ENCODE measurements at places on chromosomes 5 and 9.

DNA sequence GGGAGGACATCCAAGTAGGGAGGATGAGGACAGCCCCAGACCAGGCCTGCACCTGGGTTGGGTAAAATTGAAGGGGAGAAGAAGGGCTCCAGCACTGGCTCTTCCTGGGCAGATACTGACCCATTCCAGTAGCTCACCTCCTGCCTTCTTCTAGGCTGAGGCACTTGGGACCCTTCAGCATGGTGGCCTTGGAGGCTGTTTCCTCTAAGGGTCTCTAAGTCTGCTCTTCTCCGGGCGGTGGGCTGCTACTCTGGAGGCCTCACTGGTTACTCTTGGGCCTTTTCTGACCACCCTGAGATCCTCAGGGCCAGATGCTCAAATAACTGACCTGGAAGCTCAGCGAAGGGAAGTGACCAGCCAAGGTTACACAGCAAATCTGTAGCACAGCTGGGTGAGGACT lies 2.8 kb upstream of the TIFAB start:
- no peak for DNase-seq

DNA sequence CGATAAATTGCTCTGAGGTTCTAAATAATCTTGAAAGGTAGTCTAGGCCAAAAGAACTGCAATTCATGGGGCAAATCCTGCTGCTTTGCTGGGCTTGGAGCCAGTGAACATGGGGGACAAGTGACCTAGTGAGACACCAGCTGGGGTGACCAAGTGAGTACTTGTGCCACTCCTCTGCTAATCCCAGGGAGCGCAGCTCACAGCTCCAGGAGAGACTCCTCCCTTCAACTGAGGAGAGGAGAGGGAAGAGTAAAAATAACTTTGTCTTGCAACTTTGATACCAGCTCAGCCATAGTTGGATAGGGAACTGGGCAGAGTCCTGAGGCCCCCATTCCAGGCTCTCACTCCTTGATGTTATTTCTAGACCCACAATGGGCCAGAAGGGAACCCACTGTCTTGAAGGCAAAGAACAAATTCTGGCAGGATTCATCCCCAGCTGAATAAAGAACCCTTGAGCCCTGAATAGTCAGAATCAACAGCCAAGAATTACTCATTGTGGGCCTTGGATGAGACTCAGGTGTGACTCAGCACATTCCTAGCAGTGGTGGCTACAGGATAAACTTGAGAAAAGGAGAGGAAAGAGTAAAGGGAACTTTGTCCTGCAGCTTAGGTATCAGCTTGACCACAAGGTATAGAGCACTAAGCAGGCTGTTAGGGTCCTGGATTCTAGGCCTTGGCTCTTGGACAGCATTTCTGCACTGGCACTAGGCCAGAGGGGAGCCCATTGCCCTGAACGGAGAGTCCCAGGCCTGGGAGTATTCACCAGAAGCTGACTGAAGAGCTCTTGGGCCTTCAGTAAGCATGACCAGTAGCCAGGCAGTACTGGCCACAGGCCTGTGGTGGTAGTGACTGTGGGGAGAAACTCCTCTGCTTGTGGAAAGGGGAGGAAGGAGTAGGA lies 288.3 kb upstream of the CDH18 start:
- DNase-seq: no peak

DNA sequence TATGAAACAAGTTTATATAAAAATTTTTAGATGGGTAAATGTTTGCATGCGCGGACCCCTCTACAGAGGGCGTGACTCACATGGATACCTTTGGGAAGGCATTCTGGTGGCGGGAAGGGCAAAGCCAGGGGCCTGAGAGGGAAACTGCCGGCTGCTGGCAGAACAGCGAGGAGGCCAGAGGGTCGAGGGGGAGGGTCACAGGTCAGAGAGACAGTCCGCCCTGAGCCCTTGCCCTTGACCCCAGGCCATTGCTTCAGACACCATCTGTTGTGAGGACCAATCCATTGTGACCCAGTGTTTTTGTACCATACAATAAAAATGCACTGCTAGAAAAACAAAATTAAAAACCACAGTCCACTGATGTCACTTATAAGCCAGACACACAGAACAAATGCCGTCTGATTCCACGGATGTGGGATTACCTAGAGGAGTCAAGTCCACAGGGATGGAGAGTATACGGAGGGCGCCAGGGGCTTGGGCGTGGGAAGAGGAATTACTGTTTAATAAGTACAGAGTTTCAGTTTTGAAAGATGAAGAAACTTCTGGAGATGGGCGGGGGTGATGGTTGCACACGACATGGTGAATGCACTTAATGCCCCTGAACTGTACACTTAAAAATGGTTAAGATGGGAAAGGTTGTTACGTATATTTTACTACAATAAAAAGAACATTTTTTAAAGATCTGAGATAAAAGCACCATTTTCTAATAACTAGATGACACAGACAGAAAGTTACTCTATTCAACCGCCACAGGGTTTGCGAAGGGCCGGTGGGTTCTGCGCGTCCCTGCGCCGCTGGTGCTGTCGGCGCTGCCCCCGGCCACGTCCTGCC lies 12.0 kb downstream of the BTNL9 start:
- DNase-seq: no peak

DNA sequence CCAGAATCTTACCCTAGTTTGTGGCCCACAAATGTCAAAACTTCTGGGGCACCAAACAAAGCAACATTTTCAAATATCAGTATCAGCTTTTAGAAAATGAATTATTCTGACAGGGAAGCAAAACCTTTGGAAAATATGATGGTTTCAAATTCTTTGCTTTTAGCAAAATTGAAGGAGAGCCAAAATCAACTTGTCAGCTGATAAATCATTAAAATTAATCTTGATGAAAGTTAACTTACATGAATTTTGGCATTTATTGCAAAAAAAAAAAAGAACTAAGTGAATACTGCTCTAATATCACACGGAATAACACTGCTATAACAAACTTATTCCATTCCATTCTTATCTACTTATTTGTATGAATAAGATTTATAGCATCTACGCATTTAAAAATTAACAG lies 158.1 kb upstream of the TARS1 start:
- DNase-seq: no peak

DNA sequence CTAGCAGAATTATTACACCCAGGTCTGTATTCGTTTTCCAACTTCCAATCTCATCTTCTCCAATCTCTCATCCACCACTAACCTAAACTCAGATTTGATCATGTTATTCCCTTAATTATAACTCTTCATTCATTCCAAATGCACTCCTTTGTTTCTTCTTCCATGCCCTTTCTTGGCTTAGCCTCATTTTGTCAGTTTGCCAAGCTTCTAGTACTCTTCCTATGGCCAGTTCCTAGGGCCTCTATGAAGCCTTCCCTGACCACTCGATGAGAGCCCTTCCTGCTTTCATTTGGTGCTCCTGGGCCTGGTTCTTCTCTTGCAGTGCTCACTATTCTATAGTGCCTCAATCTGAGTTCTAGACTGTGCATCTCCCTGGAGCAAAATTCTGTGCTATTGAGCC lies 5.8 kb downstream of the FAM219A start:
- no peak for DNase-seq

DNA sequence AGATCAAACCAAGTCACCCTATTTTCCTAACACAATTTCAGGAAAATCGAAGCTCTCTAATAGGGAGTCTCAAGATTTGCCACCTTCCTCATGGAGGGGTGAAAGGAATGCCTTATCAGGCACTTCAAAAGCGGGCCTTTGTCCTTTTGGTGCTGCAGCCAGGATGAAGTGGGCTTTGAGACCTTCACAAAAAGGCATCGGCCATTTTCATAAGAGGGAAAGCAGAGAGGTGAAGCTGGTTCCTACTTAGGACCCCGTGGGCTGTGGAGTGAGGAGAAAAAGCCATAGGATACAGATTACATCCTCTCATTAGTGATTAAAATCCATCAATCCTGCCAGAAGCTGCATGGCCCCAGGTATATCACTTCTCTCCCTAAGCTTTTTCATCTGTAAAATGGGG lies 859 bp downstream of the CDKN2AIPNL start:
- no peak for DNase-seq

DNA sequence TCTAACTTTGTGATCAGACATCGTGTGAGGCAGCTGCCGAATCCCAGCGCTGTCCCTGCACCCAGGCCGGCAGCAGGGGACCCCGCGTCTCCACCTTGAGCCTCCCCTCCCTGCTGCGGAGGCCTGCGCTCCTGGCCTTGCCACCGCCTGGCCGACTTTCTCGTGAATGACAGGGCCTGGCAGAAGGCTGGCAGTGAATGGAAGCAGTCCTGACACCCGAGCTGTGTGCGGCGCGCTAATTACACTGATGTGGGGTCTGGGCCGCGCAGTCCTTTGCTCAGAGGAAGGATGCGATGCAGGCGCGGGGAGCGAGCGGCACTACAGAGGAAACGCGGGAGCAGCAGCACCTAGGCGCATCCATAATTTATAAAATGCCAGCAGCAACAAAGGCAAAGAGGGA lies 40.3 kb downstream of the POU4F3 start:
- no peak for DNase-seq

GRCh38 chr9:83622433-83622938 lies 457 bp upstream of the IDNK start:
- peak; percentile 28 for DNase-seq

DNA sequence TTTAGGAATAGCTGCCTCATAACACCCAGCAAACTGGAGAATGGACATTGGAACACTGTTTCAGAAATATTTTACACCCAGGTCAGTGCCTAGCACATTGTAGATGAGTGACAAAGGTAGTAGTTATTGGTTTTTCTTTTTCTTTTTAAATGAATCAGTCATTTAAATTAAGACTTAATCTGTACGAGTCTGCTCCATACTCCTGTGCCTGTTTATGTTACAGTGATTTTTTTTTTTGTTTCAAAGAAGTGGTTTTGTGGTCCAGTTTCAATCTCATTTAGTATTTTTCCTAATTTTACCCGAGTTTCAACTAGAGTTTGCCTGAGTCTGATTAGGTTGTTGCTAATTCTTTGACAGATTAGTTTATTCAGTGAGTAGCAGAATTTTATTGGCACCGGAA lies 16.2 kb downstream of the LMNB1 start:
- DNase-seq: no peak

DNA sequence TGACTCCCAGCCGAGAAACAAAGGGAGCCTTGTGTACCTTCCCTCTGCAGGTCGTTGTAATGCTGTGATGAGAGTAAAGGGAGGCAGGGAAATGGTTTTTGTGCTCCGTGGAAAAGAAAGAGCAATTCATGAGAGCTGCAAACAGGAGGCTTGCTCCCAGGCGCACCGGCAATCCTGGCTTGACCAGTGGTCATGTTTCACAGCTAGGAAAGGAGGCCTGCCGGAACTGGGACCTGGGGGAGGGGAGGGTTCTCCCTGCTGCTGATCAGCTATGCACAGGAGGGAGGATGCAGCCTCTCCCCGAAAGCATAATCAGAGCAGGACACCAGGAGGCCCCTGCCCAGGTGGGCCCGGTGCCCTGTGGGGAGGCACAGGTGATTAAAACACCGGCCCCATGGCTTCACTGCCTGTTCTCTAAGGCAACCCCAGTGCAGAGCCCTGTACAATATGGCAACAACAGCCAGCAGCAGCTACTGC lies 131.3 kb downstream of the ZDHHC21 start:
- peak; percentile 93 for DNase-seq

GRCh38 chr5:65880496-65881072 lies 45.8 kb upstream of the ERBIN start:
- no peak for DNase-seq

- DNase-seq: no peak
Observed at GRCh38 chr5:41962491-41962890, 37.4 kb downstream of the FBXO4 start.

GRCh38 chr9:21527579-21527978 lies 45.5 kb upstream of the IFNE start:
- no peak for DNase-seq

DNA sequence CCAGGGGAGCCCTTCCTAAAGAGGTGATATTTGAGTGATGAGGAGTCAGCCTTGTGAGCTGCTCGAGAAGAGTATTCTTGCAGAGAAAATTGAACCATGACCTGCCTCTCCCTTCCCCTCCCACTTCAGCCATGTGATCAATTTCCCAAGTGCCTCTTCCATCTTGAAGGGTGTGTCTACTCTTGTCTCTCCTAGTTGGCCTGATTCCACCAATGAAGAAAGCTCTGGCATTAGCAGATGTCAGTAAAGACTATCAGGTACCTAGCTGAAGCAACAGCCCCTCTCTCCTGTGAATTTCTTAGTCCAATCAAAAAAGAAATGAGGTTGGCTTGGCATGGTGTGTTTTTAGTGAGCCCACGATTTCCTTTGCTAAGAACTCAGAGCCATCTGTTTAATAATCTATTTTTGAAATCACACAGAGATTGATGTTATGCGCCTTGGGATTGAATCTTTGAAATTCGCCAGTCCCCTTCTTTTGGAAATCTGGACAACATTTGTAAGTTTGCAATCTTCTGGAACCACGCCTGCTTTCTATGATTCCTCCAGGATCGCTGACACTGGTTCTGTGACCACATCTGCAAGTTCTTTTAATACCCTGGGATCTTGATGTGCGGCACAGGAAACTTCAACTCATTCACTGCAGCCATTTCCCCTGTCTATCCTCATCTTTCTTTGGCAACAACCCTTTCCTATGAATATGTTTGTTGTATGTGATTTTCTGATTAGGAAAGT lies 404.6 kb downstream of the DMRT2 start:
- DNase-seq: no peak

- DNase-seq: no peak
Observed at GRCh38 chr5:55681301-55681700, 30.8 kb downstream of the SLC38A9 start.

- no peak for DNase-seq
Observed at GRCh38 chr5:149089796-149090195, 26.9 kb upstream of the SH3TC2 start.

GRCh38 chr5:145903867-145904266 lies 31.1 kb upstream of the GRXCR2 start:
- no peak for DNase-seq

DNA sequence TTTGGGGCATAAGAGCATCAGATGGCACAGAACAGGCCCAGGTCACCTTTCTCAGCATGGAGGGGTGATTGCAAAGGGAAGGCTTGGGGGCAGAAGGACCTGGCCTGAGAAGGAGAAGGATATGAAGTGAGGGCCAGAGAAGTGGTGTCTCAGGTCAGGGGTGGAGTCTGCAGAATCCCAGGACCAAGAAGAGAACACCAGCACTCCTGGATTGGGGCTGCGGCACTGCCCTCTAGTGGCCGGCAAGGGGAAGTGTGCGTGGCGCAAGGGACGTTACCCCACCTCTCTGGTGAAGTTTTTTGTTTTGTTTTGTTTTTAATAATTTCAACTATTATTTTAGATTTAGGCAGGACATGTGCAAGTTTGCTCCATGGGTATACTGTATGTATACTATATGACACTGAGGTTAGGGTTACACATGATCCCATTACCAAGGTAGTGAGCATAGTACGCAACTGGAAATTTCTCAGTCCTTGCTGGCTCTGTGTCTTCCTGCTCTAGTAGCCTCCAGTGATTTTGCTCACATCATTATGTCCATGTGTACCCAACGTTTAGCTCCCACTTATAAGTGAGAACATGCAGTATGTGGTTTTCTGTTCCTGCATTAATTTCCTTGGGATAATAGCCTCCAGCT lies 1548.6 kb downstream of the EFNA5 start:
- DNase-seq: no peak

GRCh38 chr9:14092344-14092743 lies 221.6 kb downstream of the NFIB start:
- no peak for DNase-seq

GRCh38 chr5:181207214-181207959 lies 2.4 kb upstream of the TRIM7 start:
- DNase-seq: no peak

All from NCI-H146 (cell line).